Naive B cell (primary cell): ENCODE measurements at places on chromosomes 2 and 18. TPM values are rescaled to one million over a fixed set of nuclear protein-coding genes. Genes with fewer than 3 reads are reported as not detected.

DNA sequence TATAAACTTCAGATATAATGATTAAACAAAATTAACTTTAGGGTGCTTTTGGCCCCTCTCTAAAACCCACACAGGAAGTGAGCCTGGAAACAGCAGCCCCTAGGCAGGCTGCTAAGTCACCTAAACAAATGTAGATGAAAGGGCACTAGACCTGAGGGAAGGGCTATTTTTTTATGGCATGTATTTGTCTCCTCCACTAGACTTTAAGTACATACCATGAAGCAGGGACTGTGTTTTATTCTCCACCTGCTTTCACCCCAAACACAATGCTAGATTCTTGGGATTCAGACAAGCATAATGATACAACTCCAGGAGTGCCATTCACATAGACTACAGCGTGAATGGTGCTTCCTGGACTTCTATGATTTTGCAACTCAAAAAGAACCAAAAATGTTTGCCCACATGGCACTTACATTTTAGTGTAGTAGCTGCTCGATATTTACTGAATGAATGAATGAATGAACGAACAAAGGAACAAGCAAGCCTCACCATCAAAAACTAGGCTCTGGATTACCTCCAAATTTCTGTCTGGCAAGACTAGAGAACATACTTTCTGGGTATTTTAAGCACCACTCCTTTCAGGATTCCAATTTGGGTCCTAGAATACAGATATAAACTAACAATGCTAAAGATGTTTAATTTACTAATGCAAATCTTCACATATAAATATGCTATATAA lies 10.1 kb downstream of the ATAD2B start:
- no peak overlapping the region for H3K4me3 ChIP-seq
- H3K27ac ChIP-seq: no peak overlapping the region
- no peak for DNase-seq
- H3K36me3 ChIP-seq: no peaks in the 10 kb centered on the region
- H3K4me1 ChIP-seq: peaks cover 53% of the 10 kb centered on the region

DNA sequence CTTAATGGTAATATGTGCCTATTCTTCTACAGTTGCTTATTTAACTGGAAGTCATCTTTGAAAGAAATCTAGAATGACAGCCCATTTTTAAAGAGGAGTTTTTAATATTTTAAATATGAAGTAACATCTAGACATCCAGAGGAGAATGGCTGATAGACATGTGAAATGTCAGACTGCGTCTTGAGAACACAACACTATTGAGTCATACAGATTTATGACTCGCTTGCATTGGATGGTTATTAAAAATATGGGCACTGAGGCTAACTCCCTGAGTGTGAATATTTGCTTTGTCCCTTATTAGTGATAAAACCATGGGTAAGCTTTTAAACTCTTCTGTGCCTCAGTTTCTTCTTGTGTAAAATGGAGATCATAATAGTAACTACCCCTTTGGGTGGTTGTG lies 22.9 kb downstream of the TDRD15 start:
- H3K4me3 ChIP-seq: no peak overlapping the region
- H3K27ac ChIP-seq: no peak overlapping the region
- H3K36me3 ChIP-seq: no peaks in the 10 kb centered on the region
- no peak for DNase-seq

GRCh38 chr2:227748079-227748478 lies 2.4 kb downstream of the SCYGR8 start:
- no peak overlapping the region for H3K4me3 ChIP-seq
- H3K4me1 ChIP-seq: peaks cover 4% of the 10 kb centered on the region
- DNase-seq: no peak
- H3K27ac ChIP-seq: no peak overlapping the region

DNA sequence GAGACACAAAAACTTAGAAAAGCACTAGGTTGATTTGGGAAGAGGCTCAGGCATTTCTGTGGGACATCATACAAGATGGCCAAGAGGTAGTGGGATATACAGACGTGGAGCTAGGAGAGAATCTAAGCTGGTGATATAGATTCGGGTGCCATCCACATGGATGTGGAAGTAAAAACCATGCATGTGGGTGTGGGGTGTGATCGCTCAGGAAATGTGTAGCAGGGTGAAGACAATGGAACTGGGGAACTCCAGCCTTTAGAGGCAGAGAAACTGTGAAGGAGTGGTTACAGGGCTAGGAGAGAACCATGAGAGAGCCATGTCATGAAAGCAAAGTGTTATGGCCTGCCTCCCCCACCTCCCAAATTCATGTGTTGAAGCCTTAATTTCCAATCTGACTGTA lies 43.0 kb upstream of the CTLA4 start:
- no peak for DNase-seq
- H3K4me3 ChIP-seq: no peak overlapping the region
- no peak overlapping the region for H3K27ac ChIP-seq
- H3K4me1 ChIP-seq: peaks cover 18% of the 10 kb centered on the region

DNA sequence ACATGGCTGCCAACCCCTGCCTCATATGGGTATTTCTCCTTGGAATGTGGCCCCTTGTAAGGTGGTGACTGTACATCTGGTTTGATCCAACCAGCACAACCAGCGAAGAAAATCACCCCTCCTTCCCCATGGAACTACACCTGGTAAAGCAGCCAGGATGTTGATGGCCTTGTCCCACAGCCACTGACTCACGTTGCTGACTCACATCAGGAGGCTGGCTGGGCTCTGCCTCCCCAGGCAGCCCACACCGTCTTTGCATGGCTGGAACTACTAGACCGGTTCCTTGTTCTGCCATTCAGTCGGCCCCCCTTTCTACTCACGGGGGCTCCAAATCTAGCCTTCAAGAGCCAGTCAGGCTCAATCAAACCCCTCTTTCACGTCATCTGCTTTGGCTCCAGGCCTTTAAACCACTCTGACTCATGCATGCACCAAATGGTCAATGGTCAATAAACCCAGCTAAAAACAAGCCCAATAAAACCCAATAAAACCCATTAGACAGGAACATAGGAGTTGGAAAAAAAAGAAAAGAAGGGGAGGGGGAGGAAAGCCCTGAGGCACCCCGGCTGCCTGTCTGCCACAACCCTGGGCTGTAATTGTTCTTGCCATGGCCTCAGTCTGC lies 114.8 kb downstream of the PLB1 start:
- no peak overlapping the region for H3K27ac ChIP-seq
- no peaks in the 10 kb centered on the region for H3K4me1 ChIP-seq
- no peaks in the 10 kb centered on the region for H3K36me3 ChIP-seq
- H3K27me3 ChIP-seq: peaks cover 14% of the 10 kb centered on the region
- no peak for DNase-seq

- peaks cover 3% of the 10 kb centered on the region for H3K4me1 ChIP-seq
- H3K36me3 ChIP-seq: no peaks in the 10 kb centered on the region
- no peak overlapping the region for H3K4me3 ChIP-seq
- no peak for DNase-seq
Measured at GRCh38 chr2:202406445-202406978, 30.4 kb downstream of the BMPR2 start.

DNA sequence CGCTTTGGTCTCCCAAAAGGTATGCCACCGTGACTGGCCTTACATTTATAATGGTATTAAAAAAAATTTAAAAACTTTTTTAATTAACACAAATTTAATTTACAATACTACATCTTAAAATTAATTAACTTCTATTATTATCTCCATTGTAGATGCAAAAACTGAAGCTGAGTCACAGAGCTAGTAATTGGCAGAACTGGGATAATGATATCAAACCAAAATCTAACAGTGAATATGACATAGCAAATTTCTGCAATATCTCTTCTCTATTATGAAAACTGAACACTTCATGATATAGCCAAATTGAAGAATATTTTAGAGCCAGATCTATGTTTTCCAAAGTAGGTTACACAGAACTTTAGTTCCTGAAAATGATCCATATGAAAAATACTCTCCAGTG lies 66.4 kb upstream of the CHAC2 start:
- no peaks in the 10 kb centered on the region for H3K4me1 ChIP-seq
- H3K27ac ChIP-seq: no peak overlapping the region
- no peak overlapping the region for H3K4me3 ChIP-seq

GRCh38 chr2:18498531-18498930 lies 61.9 kb downstream of the RDH14 start:
- no peak for DNase-seq
- H3K4me1 ChIP-seq: no peaks in the 10 kb centered on the region
- no peak overlapping the region for H3K4me3 ChIP-seq
- H3K36me3 ChIP-seq: no peaks in the 10 kb centered on the region

GRCh38 chr2:231036131-231036530 lies 1.2 kb upstream of the C2orf72 start:
- H3K4me3 ChIP-seq: no peak overlapping the region
- H3K4me1 ChIP-seq: peaks cover 32% of the 10 kb centered on the region
- no peak for DNase-seq
- H3K27ac ChIP-seq: no peak overlapping the region
- H3K27me3 ChIP-seq: peaks cover 45% of the 10 kb centered on the region

GRCh38 chr2:211591426-211591825 lies 947.2 kb downstream of the ERBB4 start:
- no peaks in the 10 kb centered on the region for H3K36me3 ChIP-seq
- no peaks in the 10 kb centered on the region for H3K27me3 ChIP-seq
- H3K27ac ChIP-seq: no peak overlapping the region
- no peak for DNase-seq

DNA sequence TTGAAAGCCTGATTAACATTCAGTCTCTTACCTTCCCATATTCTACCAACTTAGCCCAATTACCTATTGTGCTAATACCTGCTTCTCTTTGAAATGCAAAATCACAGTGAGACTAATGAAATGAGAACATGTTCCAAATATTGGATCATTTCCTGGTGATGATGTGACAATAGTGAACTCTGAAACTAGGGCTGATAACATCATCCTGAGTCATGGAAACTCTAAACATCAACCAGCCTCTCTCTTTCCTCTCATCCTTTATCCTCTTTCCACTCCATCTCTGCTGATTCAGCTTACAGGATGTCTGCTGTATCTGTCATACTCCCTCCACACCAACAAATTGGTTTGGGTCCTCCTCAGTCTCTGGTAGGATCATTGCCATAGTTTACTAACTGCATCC lies 98.8 kb upstream of the NCKAP5 start:
- no peak overlapping the region for H3K27ac ChIP-seq
- no peaks in the 10 kb centered on the region for H3K36me3 ChIP-seq
- no peaks in the 10 kb centered on the region for H3K27me3 ChIP-seq

- H3K27ac ChIP-seq: no peak overlapping the region
- no peaks in the 10 kb centered on the region for H3K36me3 ChIP-seq
- H3K27me3 ChIP-seq: peaks cover 3% of the 10 kb centered on the region
- peaks cover 22% of the 10 kb centered on the region for H3K4me1 ChIP-seq
- no peak overlapping the region for H3K4me3 ChIP-seq
- DNase-seq: no peak
Measured at GRCh38 chr18:58313491-58314032, 269.5 kb downstream of the NEDD4L start.

AKAIN1 gene
- not detected for polyA plus RNA-seq

LBX2 gene
- polyA plus RNA-seq: not detected

IGFBP2 gene
- polyA plus RNA-seq: not detected

GALNT13 gene
- not detected for polyA plus RNA-seq

LRATD1 gene
- polyA plus RNA-seq: not detected

NT5DC4 gene
- not detected for polyA plus RNA-seq

ACTG2 gene
- polyA plus RNA-seq: not detected
